ENCODE measurements at places on chromosomes 1 and 21. TPM values are rescaled to one million over a fixed set of nuclear protein-coding genes. Genes with fewer than 3 reads are reported as not detected.

EPHA8 gene
- total RNA-seq = 0.07 TPM

NOS1AP gene
- 2.6 TPM for total RNA-seq

DIPK1A gene
- total RNA-seq = 2.1 TPM

ABCG1 gene
- total RNA-seq = 2.0 TPM

TMEM183A gene
- 119 TPM for total RNA-seq

MPZ gene
- total RNA-seq = 0.18 TPM

ANKRD35 gene
- total RNA-seq = 0.40 TPM

TXLNA gene
- total RNA-seq = 79.0 TPM

DIRAS3 gene
- total RNA-seq = not detected

MAN1C1 gene
- 0.11 TPM for total RNA-seq

PLA2G5 gene
- not detected for total RNA-seq

TNFRSF9 gene
- total RNA-seq = 0.04 TPM

CXADR gene
- 11.2 TPM for total RNA-seq

AVPR1B gene
- total RNA-seq = 0.22 TPM

CRNN gene
- not detected for total RNA-seq

U2AF1 gene
- total RNA-seq = 49.3 TPM

ARTN gene
- 35.5 TPM for total RNA-seq

PALMD gene
- total RNA-seq = 8.2 TPM

TSTD1 gene
- total RNA-seq = 16.5 TPM

OR2G6 gene
- total RNA-seq = not detected

CA14 gene
- not detected for total RNA-seq

DNM3 gene
- 0.98 TPM for total RNA-seq

DDAH1 gene
- total RNA-seq = 68.2 TPM

KRTAP11-1 gene
- total RNA-seq = not detected

RGSL1 gene
- total RNA-seq = not detected

PTGER3 gene
- total RNA-seq = 0.11 TPM

PAX7 gene
- not detected for total RNA-seq

VAV3 gene
- 0.98 TPM for total RNA-seq

SEC16B gene
- total RNA-seq = 0.07 TPM

PODN gene
- total RNA-seq = not detected

SLAMF9 gene
- 8.7 TPM for total RNA-seq

KIRREL1 gene
- 49.8 TPM for total RNA-seq

CACNA1S gene
- total RNA-seq = not detected

SDC3 gene
- 10.0 TPM for total RNA-seq

SHISAL2A gene
- not detected for total RNA-seq

CCDC30 gene
- 0.46 TPM for total RNA-seq

S100A8 gene
- 0.29 TPM for total RNA-seq
